CD4-positive, alpha-beta T cell treated with Interferon alpha-2 for 1 hour (primary cell): ENCODE measurements at places on chromosomes 1 and 21.
A peak's percentile ranks its signal among the peaks of the same experiment; 100 is the strongest.

GRCh38 chr1:51410568-51411460 is 80.5 kb upstream of the TTC39A start:
- no peak for DNase-seq

DNA sequence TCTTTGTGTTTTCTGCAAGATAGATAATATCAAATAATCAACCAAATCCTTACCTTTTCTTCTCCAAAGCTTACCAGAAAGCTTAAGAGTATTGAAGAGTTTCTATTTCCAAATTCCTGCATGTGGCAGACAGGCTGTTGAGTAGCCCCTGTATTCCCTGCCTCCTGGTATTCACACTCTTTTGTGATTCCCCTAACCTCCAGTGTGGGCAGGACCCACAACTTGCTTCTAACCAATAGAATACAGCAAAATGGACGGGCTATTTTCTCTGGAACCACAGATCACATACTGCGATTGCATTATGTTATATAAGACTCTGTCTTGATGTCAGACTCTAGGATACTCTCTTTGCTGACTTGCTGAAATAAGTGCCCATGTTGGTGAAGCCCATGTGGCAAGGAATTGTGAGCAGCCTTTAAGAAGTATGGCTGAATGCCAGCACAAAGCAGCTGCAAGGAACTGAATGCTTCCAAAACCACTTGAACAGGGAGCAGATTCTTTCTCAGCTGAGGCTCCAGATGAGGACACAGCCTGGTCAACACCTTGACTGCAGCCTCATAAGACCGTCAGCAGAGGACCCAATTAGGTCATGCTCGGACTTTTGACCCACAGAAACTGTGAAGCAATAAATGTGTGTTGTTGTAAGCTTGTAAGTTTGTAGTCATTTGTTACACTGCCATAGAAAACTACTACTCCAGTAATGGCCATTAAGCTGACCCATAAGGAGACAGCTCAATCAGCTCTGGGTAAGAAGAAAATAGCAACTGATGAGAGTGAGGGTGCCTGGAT is 47.9 kb upstream of the PLXNA2 start:
- no peak for DNase-seq

- DNase-seq: no peak
These were observed 53.9 kb downstream of the OPTC start for GRCh38 chr1:203547771-203548421.

- DNase-seq: no peak
These were observed 5.8 kb downstream of the ZMYND12 start for GRCh38 chr1:42450061-42450460.

GRCh38 chr1:212670301-212670700 is 29.3 kb downstream of the BATF3 start:
- no peak for DNase-seq

DNA sequence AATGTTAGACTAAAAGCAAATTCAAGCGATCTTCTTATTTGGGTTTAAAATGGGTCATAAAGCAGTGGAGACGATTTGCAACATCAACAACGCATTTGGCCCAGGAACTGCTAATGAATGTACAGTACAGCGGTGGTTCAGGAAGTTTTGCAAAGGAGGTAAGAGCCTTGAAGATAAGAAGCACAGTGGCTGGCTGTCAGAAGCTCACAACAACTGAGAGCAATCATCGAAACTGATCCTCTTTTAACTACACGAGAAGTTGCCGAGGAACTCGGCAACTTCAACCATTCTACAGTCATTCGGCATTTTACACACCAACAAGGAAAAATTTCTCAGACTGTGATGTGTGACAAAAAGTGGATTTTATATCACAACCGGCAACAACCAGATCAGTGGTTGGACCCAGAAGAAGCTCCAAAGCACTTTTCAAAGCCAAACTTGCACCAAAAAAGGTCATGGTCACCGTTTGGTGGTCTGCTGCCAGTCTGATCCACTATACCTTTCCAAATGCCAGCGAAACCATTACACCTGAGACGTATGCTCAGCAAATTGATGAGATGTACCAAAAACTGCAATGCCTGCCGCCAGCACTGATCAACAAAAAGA is 47.9 kb downstream of the ASH1L start:
- DNase-seq: peak; percentile 3

- no peak for DNase-seq
These were observed 3.2 kb downstream of the C1orf226 start for GRCh38 chr1:162384601-162385279.
